Glomerular endothelial cell (primary cell): ENCODE measurements at places on chromosomes 2 and 18.

GRCh38 chr18:46623541-46623940 lies 33.5 kb downstream of the LOXHD1 start:
- DNase-seq = no peak

- no peak for DNase-seq
Observed at GRCh38 chr2:8153258-8153718, 528.6 kb upstream of the ID2 start.

- DNase-seq = no peak
Observed at GRCh38 chr2:65458999-65459398, 26.6 kb upstream of the SPRED2 start.

DNA sequence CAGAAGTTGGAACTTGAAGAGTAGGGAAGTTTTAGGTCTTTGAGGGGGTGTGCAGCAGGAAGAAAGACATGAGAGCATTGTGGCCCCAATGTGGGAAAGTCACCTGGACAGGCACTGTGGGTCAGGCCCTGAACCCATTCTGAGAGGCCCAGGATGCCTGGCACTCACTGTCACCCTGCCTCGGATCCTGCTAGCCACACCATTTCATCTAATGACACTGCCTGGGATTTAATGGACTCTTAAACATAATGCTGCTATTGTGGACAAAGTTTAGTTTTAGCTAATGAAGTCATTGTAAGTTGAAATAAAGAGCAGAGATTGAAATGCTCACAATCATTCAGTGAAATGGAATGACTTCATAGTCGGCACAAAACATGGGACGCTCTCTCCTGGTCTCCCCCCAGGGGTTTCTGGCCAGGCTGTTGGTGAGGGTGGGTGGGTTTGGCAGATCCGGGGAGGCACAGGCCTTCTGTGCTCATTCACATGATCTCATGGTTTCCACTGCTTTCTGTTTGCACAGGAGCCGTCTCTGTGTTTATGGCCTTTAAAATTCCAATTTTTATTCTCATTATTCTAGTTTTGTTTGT lies 141.8 kb upstream of the KLHL29 start:
- no peak for DNase-seq

- no peak for DNase-seq
Observed at GRCh38 chr2:168592181-168592831, 136.2 kb downstream of the CERS6 start.

GRCh38 chr18:74142252-74142651 lies 5.4 kb downstream of the FBXO15 start:
- DNase-seq = no peak

DNA sequence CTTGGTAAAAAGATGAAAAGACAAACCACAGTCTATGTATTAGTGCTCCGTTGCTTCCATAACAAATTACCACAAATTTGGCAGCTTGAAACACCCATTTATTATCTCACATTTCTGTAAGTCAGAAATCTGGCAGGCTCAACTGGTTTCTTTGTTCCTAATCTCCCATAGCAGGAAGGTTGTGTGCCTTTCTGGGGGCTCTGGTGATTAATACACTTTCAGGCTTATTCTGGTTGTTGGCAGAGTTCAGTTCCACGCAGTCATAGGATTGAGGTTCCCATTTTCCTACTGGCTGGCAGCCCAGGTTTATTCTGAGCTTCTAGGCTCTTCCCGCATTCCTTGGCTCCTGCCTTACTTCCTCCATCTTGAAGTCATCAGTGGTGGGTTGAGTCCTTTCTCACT lies 189.3 kb downstream of the ANAPC1 start:
- peak; percentile 81 for DNase-seq

DNA sequence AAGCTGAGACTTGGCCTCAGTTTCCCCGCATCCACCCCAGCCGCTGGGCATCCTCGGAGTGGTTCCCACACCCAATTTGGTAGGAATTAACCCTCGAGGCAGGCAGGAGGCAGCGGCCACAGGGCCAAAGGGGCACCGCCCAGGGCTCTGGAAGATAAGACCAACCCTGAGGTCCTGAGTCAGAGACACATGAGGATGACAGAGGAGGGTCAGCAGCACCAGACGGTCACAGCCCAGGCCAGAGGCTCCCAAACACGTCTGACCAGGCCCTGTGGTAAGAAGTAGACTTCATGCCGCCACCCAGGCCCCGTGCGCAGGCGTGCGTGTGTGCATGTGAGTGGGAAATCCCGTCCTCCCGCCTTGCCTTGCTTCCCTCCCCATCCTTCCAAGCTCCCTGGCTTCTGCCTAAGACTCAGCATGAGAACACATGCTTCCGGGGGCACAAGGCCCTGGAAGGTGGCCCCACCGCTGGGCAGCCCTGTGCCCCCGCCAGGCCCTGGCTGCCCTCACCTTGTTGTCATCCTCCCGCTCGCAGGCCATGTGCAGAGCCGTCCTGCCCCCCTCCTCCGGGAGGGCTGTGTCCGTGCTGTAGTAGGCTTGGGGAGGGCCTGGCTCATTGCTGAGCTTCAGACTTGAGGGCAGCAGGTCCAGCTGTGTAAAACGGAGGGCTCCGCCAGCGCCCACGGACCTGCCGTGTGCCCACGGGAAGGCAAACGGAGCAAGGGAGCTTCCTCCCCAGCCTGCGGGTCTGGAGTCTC lies 46.3 kb downstream of the ANKMY1 start:
- no peak for DNase-seq

- DNase-seq = no peak
Observed at GRCh38 chr2:121220995-121221394, 64.0 kb downstream of the TFCP2L1 start.

GRCh38 chr2:110773401-110773921 lies 41.1 kb downstream of the ACOXL start:
- DNase-seq = no peak

GRCh38 chr2:196101325-196101991 lies 32.8 kb upstream of the DNAH7 start:
- DNase-seq = no peak

GRCh38 chr2:238655974-238656722 lies 191.7 kb upstream of the TWIST2 start:
- no peak for DNase-seq

GRCh38 chr2:209340522-209340921 lies 83.3 kb upstream of the MAP2 start:
- DNase-seq = no peak

DNA sequence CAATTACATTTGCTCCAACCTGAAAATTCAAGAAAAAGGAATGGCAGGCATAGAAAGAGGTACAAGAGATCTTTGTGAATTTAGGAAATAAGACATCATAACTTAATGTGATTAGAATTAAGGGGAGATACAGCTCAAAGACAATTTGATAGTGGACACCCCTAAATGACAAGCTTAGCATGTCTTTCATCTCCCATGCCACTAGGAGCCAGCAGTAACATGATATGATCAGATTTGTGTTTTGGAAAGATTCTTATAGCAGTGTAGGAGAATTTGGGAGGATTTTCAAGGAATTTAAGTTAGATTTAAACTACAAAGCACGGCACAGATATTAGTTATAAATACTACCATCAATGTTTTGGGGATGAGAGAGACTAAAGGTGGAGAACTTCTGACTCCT lies 340.8 kb downstream of the RDH14 start:
- no peak for DNase-seq

- DNase-seq = no peak
Observed at GRCh38 chr2:165686800-165687199, 107.2 kb downstream of the GALNT3 start.

GRCh38 chr2:223203971-223204929 lies 152.3 kb downstream of the KCNE4 start:
- no peak for DNase-seq

DNA sequence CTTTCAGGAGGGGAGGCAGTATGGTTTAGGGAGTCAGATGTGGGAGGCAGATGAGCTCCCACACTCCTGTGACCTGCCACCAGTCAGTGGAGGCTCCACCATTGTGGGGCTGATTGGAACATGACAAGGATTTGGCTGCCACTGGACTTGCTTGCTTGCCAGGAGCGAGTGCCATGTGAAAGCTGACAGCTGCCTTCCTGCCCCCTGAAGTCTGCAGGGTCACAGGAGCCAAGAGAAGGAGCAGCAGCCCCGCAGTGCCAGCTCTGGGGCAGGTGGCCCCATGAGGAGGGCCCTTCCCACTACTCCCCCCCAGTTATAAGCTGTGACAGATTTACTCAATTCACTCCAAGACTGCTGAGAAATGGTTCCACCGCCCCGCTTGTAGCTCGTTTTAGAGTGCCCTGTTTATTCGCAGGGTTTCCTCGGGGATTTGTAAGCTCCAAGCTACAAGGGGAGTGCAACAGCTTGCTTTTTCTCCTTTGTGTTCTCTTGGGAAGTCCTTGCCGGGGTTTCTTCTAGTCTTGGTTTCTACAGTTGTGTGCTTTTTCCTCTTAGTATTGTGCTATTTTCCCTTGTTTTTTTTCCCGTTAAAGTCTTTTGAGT lies 414.3 kb downstream of the MEIS1 start:
- no peak for DNase-seq

- DNase-seq = no peak
Observed at GRCh38 chr2:136777391-136777790, 12.0 kb downstream of the THSD7B start.

DNA sequence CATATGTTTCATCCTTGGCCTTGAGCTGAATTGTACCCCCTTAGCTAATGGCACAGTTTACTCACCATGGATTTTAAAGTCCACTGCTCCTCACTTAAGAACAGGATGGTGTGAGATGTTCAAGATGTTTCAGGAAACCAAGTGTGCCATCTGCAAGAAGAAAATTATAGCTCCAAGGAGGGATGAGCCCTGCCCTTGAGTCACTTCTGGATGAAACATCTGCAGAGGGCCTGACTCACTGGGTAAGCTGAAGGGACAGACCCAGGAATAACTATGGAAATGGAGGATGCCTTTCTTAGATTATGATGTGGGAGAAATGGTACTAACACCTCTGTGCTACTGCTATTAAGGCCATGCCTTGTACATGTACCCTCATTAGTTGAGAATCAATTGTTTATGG lies 6.4 kb downstream of the MARS2 start:
- DNase-seq = no peak

DNA sequence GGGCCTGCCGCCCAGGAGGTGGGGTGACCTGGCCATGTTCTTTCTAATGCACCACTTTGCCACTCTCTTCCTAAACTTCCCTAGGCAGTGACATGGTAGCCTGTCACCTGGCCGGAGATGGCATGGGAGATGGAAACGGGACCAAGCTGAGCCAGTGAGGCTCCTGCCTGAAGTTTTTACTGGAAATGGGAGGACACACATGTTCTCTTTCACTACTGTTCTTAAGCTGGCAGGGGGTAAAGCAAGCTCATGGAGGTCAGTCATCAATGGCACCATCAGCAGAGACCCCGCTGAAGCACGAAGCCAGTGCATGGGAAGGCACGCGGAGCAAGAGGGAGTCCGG lies 50.7 kb downstream of the ATIC start:
- DNase-seq = no peak

- DNase-seq = no peak
Observed at GRCh38 chr2:20226152-20226545, 1.2 kb upstream of the SDC1 start.

GRCh38 chr2:29317077-29317517 lies 201.9 kb downstream of the CLIP4 start:
- DNase-seq = no peak

GRCh38 chr2:216474925-216475670 lies 23.5 kb upstream of the RPL37A start:
- DNase-seq = no peak

GRCh38 chr2:240248721-240249422 lies 108.4 kb upstream of the OTOS start:
- no peak for DNase-seq

DNA sequence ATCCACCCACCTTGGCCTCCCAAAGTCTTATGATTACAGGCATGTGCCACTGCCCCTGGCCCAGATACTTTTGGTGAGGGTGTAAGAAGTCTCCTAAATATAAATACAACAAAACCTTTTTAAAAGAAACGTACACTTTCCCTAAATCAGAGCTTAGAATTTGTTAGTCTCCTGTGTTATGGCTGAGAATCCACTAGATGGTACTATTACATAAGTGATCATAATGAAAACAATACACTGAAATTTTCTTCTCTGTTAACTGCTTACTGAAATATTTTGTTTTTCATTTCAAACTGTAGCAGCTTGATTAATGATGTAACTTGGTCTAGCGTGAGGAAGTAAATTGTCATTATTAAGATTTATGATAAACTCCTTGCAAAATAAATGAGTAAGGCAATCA lies 74.8 kb upstream of the FAM98A start:
- DNase-seq = peak; percentile 29

- no peak for DNase-seq
Observed at GRCh38 chr2:73339201-73339600, 45.9 kb upstream of the EGR4 start.

- DNase-seq = no peak
Observed at GRCh38 chr2:173171321-173171720, 95.7 kb downstream of the MAP3K20 start.

GRCh38 chr18:58156516-58156915 lies 112.5 kb downstream of the NEDD4L start:
- no peak for DNase-seq

DNA sequence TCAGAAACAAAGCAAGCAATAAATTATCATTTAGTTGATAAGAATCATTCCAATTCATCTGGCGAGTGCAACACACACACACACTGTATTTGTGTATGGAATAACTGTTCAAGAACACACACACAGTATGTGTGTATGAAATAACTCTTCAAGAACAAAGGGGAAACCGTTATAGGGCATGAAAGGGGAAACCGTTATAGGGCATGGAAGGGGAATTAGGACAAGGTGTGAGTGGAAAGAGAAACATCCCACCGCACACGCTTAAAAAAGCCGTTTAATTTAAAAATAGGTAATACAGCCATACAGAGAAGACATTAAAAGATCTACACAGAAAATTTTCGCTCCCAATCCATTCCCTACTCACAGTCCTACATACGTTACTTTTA lies 607 bp upstream of the TSN start:
- no peak for DNase-seq

DNA sequence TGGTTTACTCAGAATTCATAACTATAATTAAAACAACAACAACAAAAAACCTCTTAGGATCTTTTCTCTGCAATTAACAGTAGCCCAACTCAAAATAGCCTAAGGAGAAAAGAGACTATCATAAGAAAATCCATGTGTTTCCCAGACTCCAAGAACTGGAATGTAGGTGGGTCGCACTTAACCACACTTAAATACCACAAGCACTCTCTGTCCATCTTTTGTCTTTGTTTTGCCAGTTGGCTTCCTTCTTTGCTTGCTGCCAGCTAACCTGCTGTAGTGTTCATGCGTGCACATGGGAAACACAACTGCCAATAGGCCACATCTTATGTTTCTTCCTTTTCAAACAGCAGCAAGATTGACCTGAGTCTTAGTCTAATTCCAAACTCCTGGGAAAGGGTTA lies 24.1 kb upstream of the ACVR1 start:
- DNase-seq = no peak

GRCh38 chr18:6362559-6363129 lies 52.1 kb downstream of the L3MBTL4 start:
- DNase-seq = no peak
